DND-41 (cell line): ENCODE measurements at places on chromosomes 16 and 17.

- DNase-seq: no peak
Observed at GRCh38 chr17:43814026-43814425, 18.9 kb downstream of the MPP3 start.

GRCh38 chr17:27793906-27794569, 6.3 kb downstream of the NOS2 start:
- DNase-seq: no peak

DNA sequence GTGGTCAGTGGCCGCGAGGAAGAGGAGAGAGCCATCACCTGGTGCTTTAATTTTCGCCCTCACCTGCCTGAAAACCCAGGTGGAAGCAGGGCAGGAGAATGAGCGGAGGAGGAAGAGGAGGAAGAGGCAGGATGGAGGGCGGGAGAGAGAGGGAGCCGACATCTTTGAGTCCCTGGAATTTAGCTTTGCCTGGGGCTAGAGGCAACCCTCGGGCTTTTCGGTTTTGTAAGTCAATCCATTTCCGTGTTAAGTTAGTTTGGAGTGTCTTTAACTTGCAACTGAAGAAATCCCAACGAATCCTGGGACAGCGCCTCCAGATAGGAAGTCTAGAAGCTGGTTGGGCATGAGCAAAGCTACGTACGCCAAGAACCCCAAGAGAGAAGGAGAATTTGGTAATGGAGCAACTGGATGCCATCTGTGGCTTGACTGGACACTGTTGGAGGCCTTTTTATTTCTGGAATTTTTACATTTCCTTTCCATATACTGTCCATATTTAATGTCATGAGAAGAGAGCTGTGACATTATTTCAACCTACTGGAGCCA, 36.9 kb upstream of the ATP2A3 start:
- DNase-seq: no peak

DNA sequence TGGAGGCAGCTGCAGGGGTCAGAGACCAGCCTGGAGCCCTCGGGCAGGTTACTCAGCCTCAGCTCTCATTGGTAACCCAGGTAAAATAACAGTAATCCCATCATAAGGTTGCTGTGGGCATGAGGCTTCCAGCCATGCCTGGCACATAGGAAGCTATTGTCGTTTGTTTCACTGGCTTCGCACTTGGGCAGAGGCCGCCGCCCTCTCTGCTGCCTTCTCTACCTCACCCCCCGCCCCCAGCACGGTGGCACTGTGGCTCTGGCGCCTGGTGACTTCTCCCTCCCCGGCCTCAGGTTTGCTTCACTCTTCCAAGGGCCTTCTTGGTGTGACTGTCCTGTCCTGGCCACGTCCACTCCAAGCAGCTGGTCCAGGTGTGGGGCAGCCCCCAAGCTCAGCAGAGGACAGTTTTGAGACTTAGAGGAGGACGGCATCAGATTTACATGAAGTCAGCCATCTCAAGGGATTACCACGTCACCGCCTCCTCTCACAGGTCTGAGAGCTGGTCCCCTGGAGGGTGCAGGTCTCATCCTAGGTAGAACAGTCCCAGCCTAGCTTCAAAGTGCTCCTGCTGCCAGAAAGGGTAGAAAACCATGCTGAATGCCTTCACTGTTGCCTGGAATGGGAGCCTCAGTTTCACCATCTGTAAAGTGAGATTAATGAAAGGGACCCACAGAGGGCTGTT, 34.8 kb downstream of the SREBF1 start:
- DNase-seq: no peak

DNA sequence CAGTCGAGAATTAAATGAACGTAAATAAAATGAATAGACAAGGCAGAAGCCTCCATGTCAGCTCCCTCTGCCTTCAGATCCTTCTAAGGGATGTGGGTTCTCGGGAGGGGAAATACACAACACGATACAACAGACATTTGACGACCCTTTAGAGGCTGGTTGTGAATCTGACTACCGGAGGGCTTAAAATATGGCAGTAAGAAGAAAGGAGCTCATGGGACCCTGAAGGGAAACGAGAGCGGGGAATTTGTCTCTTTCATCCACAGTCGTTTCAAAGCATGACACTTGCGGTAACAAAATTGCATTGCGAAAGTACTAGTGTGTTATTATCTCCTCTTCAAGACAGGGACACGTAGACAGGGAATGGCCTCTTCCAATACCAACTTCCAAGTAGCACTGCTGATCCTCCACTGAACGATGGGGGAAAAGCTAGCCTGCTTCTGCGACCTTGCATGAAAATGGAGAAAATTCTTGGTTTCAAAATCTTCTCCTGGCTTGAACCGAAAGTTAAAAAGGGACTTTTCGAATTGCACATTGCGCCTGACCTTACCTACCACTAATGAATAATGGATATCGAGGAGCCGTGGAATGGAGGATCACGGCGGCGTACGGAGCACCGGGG, 1.2 kb upstream of the TNRC6C start:
- DNase-seq: peak; percentile 51

DNA sequence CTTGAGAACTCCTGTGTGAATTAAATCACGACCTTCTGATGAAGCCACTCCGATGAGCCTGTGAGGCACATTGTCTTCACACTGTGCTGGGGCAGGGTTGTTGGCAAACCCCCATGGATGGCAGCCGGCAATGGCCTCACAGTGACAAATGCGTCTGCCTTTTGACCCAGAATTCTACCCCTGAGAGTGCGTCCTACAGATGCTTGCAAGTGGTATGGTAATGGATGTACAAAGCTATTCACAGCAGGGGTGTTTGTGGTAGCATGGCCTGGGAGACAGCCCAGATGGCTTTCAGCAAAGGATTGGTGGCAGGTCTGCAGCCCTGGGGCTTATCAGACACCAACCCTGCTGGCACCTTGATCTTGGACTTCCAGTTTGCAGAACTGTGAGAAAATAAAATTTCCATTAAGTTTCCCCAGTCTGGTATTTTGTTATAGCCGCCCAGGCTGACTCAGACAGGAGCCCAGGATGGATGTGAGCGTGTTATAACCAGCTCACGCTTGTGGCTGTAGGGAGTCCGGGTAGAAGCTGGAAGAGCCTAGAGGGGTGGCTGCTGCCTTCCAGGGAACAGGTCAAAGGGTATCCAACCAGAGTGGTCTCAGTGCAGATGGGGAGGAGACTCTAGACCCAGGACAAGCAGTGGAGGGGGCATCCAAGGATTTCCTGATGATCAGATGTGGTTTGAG, 10.1 kb downstream of the AFMID start:
- no peak for DNase-seq

- DNase-seq: no peak
Observed at GRCh38 chr16:47693226-47693625, 232.1 kb downstream of the PHKB start.

DNA sequence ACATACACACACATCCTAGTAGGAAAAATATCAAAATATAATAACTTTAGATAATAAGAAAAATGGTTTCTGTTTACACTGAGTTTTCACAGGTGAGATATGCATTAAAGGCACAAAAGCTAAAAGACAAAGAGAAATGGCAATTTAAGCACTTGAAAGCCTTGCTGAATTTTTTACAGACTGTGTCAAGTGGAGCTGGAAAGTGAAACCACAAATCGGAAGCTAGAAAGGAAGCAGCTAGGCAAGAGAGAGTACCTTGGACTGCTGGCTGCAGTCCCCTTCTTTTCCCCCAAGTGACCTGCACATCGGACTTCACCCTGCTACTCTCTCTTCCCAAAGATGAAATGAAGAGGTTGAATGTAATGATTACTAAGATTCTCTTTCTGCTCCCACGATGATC, 135.1 kb downstream of the CDH13 start:
- DNase-seq: no peak

DNA sequence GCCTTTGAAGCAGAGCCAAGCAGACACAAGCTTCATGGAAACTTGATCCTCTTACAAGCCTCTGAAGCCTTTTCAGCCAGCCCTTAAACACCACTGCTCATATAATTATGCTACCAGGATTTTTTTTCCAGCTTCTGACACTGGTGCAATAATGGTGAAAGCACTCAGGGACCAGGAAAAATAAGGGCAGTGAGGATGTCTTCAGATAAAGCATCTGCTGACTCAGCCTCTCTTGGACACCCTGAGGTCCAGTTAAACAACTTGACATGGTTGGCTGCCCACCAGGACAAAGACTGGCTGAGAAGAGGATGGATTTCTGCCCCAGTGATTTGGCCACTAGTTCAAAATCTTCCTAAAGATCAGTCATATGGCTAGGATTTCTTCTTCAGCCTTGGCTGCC, 124.2 kb upstream of the N4BP1 start:
- no peak for DNase-seq

- DNase-seq: no peak
Observed at GRCh38 chr16:54112451-54113206, 174.0 kb downstream of the IRX3 start.

GRCh38 chr17:40534371-40535189, 30.7 kb downstream of the CCR7 start:
- DNase-seq: no peak

- DNase-seq: no peak
Observed at GRCh38 chr16:67105881-67106280, 3.9 kb upstream of the PHAF1 start.

DNA sequence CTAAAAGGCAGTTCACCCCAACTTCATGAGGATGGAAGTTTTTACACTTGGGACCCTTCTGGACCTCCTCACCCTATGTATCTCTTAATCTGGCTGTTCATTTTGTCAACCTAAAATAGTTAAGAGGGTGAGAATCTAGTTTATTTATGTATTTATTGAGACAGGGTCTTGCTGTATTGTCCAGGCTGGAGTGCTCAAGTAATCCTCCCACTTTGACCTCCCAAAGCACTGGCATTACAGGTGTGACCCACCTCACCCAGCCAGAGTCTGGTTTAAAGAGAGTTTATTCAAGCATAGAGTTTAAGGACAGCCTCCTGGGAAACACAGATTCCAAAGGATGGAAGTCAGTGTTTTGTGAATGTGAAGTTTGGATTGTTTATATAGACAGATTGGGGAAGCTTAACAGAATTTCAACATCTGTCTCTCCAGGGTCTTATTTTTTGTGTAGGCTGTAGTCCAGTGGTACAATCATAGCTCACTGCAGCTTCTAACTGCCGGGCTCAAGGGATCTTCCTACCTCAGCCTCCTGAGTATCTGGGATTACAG, 8.0 kb upstream of the APPBP2 start:
- DNase-seq: no peak

- peak; percentile 20 for DNase-seq
Observed at GRCh38 chr17:76527430-76528111, 9.9 kb downstream of the CYGB start.

- no peak for DNase-seq
Observed at GRCh38 chr16:72891291-72892227, 156.4 kb downstream of the ZFHX3 start.

DNA sequence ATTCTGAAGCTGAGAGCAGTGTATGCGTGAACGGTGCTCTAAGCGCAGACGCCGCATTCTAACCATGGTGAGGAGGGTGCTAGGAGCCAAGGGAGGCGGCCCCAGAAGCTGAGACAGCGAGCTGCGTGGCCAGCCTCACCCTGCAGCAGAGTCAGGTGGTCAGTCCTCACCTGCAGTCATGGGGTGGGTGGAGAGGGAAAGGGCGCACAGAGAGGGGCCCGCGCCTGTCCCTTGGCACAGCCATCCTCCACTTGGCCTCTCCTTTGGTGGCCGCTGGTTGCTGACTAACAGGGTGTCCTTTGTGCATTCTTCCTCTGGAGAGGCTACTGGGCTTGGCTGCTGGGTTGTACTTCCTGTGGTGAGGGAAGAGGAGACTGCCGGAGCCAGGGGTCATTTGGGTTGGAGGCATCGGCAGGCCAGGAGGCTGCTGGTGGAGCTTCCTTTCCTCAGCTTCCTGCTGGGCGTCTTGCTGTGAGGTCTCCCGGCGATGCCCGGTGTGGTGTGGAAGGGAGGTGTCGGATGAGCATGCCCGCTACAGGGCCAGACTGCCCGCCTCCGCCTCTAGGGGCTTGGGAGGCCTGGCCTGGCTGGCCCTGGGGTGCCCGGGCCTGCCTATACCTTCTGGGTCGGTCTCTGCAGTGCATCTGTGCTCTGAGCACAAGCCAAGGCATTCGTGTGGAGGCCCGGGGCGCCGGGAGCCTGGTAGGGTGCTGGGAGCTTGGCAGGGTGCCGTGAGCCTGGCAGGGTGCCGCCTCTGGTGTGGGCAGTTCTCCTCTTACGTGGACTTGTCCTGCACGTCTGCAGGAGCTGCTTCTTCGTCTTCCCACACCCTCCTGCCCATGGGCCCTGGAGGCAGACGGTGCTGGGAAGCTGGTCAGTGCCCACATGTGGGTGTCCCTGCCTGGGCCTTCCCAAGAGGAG, 17.4 kb downstream of the RNF213 start:
- no peak for DNase-seq

DNA sequence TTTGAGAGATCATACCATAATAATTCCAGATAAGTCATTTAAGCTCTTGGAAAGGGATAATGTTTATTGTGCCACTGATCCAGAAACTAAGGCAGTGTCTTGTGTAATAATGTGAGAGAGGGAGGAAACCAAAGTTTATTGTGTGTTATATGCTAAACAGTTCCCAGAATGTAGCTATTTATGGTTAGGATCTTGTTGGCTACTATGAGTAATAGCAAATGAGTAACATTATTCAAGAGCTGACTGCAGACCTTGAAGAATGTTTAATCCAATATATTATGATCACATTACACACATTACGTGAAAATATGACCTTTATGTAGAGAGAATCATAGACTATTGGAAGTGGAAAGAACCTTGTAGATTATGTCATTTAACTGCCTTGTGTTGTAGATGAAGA, 139.5 kb downstream of the BCAS3 start:
- DNase-seq: no peak

GRCh38 chr17:80432961-80433550, 18.1 kb downstream of the ENDOV start:
- no peak for DNase-seq

GRCh38 chr17:2347805-2348685, 10.7 kb downstream of the SGSM2 start:
- DNase-seq: no peak

- DNase-seq: no peak
Observed at GRCh38 chr16:83653785-83654184, 154.0 kb upstream of the HSBP1 start.

GRCh38 chr17:77600346-77600745, 358.2 kb upstream of the TNRC6C start:
- DNase-seq: no peak

- DNase-seq: no peak
Observed at GRCh38 chr17:75518983-75519537, 2.7 kb downstream of the TSEN54 start.
